ENCODE measurements at places on chromosomes 16 and 17.

- no peak for DNase-seq
These were observed 27.1 kb downstream of the USP10 start for GRCh38 chr16:84726669-84727467.

DNA sequence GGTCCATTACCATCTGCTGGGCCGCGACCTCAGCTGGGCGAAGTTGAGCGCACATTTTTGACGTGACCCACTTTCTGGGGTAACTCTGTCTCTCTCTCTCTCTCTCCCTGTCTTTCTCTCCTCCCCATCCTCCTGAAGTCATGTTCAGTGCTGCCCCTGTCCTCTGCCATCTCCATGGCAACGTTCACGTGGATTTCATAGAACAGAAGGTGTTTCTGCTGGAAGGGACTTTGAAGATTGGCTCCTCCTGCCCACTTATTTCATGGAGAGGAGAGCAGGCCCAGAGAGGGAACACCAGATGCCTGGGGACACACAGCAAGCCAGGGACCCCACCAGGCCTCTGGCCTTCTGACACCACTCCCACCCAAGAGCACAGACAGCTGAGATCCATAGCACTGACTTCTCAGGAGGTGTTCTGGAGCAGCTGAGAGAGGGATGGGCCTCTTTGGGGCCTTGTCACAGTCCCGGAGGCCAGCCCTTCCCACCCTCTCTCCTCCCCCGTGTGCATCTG is 4.2 kb upstream of the CCNF start:
- no peak for DNase-seq

DNA sequence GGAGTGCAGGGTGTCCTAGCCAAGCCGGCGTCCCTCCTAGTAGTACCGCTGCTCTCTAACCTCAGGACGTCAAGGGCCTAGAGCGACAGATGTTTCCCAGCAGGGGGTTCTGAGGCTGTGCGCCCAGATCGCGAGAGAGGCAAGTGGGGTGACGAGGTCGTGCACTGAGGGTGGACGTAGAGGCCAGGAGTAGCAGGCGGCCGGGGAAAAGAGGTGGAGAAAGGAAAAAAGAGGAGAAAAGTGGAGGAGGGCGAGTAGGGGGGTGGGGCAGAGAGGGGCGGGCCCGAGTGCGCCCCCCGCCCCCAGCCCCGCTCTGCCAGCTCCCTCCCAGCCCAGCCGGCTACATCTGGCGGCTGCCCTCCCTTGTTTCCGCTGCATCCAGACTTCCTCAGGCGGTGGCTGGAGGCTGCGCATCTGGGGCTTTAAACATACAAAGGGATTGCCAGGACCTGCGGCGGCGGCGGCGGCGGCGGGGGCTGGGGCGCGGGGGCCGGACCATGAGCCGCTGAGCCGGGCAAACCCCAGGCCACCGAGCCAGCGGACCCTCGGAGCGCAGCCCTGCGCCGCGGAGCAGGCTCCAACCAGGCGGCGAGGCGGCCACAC is at the start of gene MMP2:
Gene MMP2 (plus strand): TSS at position 372 of the 603 bp plus-strand sequence. CDS start 282 bp downstream, outside the sequence.
- DNase-seq = peak; percentile 65

- no peak for DNase-seq
These were observed 178.5 kb downstream of the MAF start for GRCh38 chr16:79422064-79422463.

DNA sequence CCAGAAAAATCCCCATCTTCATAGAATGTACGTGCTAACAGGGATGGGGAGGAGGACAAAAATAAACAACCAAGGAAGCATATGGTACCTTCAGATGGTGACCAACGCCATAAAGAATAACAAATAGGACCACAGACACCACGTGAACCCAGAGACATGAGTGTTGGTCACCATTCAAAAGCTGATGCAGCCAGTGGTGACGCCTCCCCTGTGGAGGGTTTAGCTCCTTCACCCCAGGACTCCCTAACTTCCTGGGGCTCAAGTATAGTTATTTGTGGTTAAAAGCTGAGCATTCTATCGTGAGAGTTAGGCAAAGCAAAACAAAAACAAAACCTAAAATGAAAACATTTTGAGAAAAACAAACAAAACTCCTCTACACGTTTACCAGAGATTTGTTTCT is 184.7 kb downstream of the SOX9 start:
- no peak for DNase-seq

DNA sequence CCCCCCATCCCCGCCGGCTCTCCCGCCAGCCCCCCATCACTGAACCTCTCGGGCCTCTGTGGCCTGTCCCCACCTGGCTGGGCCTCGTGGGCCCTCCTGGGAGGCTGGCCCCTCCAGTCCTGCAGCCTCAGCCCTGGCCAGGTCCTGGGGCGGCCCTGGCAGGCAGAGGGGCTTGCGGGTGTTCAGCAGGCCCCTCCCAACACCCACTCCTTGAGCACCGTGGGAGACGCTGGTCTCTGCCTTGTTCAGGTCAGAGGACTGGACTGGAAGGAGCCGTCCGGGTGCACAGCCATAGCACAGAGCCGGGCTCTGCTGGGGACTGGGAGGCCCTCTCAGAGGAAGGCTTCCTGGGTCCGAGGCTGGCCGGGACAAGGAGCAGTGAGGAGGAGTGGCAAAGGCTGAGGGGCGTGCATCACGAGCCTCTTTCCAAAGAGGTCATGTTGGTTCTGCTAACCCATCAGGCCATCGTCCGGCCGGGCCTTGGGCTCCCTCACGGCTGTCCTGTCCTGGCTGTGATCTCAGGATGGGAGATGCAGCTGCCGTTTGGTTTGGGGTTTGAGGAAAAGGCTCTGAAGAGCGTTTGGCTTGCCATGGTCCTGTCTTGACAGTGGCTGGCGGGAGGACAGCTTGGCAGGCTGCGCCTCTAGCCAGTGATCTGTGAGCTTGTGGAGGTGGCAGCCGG is 6.3 kb upstream of the PABPN1L start:
- DNase-seq = no peak
